ENCODE measurements at places on chromosomes 16 and 17.

DNA sequence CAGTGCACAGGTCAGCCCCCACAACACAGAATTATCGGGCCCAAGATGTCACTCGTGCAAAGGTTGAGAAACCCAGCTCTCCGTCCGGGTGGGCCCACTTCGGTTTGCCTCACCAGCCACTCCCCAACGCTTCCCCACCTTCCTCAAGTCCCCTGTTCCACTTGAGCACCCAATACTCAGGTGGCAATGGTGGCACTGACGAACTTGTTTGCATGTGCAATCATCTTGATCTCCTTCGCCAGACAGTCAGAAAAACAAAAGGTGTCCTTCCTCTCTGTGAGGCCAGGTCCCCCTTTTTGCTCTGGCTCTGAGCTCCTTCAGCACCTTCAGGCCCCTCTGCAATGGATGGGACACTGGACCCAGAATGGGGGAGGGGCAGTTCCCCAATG, 3.7 kb downstream of the GGA2 start:
- no peak for DNase-seq

- no peak for DNase-seq
Measured at GRCh38 chr16:4601036-4601863, 13.4 kb downstream of the UBALD1 start.

DNA sequence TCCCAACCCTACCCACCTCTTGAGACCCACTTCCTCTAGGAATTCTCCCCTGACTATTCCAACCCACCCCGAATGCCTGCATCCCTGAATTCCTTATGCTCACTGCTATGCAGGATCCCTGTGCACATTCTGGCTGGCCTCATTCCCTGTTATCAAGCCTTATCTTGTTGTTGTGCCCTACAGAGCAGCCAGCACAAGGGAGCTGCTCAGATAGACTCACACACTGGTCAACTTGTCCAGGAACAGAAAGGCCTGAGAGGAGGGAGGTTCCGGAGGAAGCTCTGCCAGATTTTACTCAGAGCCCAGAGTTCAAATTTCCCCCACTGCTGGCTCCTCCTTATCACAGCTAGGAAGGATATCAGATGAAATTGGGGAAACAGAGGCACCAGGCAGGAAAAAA, 24.8 kb upstream of the MYO18A start:
- DNase-seq, result no peak

GRCh38 chr16:3716831-3717234, 491 bp downstream of the TRAP1 start:
- no peak for DNase-seq

GRCh38 chr17:76472726-76473125, 5.3 kb downstream of the AANAT start:
- no peak for DNase-seq

DNA sequence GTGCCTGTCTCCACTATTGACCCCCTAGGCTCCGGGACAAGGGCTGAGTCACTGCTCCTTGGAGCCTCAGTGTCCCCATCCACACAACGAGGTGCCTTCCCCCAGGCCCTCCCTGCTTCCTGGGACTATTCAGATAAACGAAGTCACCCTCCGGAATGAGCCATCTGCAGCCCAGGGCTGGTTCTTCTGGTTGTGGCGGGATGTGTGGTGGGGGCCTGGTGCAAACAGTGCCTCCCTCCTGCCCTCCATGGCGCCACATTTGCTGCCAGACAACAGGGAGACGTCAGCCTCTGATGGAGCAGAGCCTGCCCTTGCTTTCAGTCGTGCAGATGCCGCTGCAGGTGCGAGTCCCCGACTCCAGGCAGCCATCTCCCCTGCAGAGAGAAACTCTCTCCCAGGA, 5.1 kb upstream of the KRT16 start:
- no peak for DNase-seq

GRCh38 chr17:77833769-77834168, 124.7 kb upstream of the TNRC6C start:
- no peak for DNase-seq

DNA sequence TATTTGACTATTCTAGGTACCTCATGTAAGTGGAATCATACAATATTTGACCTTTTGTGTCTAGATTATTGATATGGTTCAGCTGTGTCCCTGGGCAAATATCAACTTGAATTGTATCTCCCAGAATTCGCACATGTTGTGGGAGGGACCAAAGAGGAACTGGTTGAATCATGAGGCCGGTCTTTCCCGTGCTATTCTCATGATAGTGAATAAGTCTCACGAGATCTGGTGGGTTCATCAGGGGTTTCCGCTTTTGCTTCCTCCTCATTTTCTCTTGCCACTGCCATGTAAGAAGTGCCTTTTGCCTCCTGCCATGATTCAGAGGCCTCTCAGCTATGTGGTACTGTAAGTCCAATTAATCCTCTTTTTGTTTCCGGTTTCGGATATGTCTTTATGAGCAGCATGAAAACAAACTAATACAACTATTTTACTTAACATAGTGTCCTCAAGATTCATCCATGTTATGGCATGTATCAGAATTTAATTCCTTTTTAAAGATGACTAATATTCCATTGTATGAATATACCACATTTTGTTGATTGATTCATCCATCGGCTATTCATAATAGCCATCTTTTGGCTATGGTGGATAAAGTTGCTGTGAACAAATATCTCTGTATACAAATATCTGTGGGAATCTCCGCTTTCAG, 129.1 kb downstream of the FTO start:
- no peak for DNase-seq

DNA sequence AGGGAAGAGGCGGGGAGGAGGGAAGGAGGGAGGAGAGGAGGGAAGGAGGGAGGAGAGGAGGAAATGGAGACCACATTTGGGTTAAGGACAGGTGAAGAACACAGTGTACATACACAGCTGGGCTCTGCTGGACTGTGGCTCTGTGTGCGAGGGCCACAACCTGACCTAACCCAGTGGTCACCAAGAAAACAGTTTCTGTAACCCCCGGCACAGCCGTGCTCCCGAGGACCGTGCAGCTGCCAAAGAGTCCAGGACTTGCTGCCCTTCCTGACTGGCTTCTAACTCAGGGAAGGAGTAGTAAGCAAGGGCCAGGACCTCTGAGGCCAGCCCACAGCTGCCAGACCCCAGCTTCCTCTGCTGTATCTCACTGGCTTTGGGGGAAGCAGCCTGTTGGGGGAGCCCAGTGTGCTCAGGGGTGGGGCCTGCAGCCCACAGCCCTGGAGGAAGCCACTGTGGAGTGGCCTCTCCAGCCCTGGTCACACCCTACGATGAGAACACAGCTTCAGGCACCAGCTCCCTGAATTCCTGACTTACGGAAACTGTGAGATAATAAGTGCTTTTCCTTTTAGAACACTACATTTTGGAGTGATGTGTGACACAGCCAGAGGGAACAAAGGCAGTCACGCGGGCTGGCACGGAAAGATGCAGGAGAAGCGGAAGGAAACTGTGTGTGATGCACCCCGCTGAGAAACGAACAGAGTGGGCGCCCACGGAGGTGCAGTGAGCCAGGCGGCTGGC, 32.3 kb downstream of the SLC7A5 start:
- DNase-seq, result no peak

GRCh38 chr17:74968361-74968780, 4.2 kb downstream of the HID1 start:
- DNase-seq, result no peak

Measured in NCI-H1694 treated with DMSO at 0.1 percent for 48 hours (cell line).